Activated T-helper 1 cell treated with Interleukin-2 at 50 U/mL for 16 hours (primary cell): ENCODE measurements at places on chromosomes 1 and 21.

GRCh38 chr1:214658785-214659184 is 55.8 kb downstream of the CENPF start:
- no peak for DNase-seq

DNA sequence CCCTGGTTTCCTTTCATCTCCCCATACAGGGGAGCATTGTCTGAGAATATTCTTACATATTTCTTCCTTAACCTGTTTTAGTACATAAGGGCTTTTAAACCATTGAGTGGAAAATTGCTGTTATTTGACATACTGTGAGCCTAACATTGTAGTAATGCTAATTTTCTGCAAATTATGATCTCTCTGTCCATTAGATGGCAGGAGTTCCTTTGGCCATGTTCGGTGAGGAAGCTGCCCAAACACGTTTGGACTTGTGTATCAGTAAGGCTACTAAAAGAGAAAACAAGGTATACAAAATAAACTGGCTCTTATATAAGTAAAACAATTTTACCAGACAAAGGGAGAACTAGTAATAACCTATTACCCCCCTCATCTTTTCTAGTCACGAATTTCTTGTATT is 29.2 kb downstream of the CDC7 start:
- DNase-seq, result no peak

DNA sequence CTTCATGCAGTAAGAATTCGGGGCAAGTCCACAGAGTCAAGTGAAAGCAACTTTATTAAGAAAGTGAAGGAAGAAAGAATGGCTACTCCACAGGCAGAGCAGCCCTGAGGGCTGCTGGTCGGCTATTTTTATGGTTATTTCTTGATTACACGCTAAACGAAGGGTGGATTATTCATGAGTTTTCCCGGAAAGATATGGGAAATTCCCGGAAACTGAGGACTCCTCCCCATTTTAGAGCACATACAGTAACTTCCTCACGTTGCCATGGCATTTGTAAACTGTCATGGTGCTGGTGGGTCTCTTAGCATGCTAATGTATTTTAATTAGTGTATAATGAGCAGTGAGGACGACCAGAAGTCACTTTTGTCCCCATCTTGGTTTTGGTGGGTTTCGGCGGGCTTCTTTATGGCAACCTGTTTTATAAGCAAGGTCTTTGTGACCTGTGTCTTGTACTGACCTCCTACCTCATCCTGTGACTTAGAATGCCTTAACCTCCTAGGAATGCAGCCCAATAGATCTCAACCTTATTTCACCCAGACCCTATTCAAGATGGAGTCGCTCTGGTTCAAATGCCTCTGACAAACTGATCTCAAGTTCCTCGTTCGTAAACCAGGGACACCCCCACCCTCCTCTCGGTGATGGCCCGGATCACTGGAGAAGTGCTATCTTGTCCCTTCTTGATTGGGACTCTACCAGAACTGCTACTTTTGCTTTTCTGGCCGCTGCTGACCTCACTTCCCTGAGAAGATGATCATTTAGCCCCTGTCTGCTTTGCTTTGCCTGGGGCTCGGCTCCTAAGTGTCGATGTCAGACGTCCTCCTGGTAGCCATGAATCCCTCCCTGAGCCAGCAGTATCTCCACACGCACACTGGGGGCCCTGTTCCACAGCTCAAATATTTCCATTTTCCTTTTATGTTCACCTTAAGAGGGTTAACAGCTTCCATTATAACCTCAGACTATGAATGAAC is 48.8 kb downstream of the CLSTN1 start:
- no peak for DNase-seq

GRCh38 chr1:99758073-99758511 is 8.3 kb downstream of the FRRS1 start:
- no peak for DNase-seq

DNA sequence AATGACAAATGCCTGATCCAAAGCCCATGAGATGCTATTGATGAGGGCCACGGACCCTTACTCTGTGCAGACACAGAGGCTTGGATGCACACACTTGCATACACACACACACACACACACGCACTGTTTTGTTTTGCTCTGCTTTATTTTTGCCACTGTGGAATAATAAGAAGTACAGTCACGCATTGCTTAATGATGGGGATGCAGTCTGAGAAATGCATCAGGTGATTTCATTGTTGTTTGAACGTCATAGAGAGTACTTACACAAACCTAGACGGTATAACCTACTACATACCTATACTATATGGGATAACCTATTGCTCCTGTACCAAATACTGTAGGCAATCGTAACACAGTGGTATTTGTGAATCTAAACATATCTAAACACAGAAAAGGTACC is 104.4 kb downstream of the RHOU start:
- no peak for DNase-seq

DNA sequence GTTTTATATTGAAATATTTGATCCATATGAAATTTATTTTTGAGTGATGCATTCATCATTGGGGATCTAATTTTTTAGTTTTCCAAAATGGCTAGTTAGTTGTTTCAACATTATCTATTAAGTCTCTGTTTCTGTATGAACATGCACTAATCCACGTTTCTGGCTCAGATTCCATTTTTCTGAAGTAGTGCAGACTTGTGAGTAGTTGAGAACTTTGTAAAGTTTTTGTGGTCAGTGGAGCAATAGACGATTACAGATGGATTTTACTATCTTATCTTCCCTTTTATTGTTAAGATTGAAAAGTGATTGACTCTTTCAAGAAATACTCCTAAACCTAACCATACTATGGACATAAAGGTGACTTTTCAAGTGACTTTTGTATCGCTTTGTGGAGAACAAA is 16.7 kb downstream of the SOAT1 start:
- no peak for DNase-seq

DNA sequence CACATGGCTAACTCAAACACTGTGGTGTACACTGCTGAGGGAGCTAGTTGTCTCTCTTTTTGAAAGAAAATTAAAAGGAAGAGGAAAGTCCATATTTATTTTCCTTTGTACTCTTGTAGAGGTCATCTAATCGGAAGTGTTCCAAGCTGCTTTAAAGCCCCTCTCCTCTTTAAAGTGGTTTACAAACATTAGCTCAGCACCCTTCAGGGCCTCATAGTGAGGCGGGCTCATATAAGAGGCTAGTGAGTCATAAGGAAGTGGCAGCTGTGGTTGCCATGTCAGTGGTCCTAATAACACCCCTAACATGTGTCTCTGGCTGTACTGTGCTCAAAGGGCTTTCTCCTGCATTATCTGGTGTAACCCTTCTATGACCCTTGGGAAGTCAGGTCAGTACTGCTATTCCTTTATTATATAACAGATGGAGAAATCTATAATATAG is 104.4 kb upstream of the SERBP1 start:
- DNase-seq, result no peak

- no peak for DNase-seq
Observed at GRCh38 chr1:235513495-235514366, 9.5 kb upstream of the B3GALNT2 start.
